ENCODE measurements at places on chromosomes 3 and 15. TPM values are rescaled to one million over a fixed set of nuclear protein-coding genes. Genes with fewer than 3 reads are reported as not detected.

Gene PATL2
- not detected for total RNA-seq

Gene OXTR
- total RNA-seq = 0.61 TPM

Gene CKMT1A
- 0.78 TPM for total RNA-seq

Gene ROPN1
- not detected for total RNA-seq

Gene CPLX3
- not detected for total RNA-seq

Gene CASR
- total RNA-seq = not detected

Gene COLQ
- total RNA-seq = not detected

Gene QARS1
- 241 TPM for total RNA-seq

Gene TIGIT
- not detected for total RNA-seq

Gene CDCP1
- 11.3 TPM for total RNA-seq

Gene LRTM1
- total RNA-seq = not detected

Gene BRPF1
- 5.6 TPM for total RNA-seq

Gene NUP210
- total RNA-seq = 36.0 TPM

Gene REC114
- not detected for total RNA-seq

Gene C3orf20
- total RNA-seq = not detected

Gene UPK1B
- total RNA-seq = 31.7 TPM

Gene WDR93
- total RNA-seq = 1.5 TPM

Gene KLHL40
- total RNA-seq = not detected

Gene TRH
- total RNA-seq = not detected

Gene CLDN1
- 151 TPM for total RNA-seq

Gene SLC6A20
- total RNA-seq = 0.10 TPM

Gene PLAAT1
- total RNA-seq = 6.0 TPM
